ENCODE measurements at places on chromosomes 3 and 15. TPM values are rescaled to one million over a fixed set of nuclear protein-coding genes. Genes with fewer than 3 reads are reported as not detected.

ANAPC13 gene
- total RNA-seq = 44.5 TPM

DNA sequence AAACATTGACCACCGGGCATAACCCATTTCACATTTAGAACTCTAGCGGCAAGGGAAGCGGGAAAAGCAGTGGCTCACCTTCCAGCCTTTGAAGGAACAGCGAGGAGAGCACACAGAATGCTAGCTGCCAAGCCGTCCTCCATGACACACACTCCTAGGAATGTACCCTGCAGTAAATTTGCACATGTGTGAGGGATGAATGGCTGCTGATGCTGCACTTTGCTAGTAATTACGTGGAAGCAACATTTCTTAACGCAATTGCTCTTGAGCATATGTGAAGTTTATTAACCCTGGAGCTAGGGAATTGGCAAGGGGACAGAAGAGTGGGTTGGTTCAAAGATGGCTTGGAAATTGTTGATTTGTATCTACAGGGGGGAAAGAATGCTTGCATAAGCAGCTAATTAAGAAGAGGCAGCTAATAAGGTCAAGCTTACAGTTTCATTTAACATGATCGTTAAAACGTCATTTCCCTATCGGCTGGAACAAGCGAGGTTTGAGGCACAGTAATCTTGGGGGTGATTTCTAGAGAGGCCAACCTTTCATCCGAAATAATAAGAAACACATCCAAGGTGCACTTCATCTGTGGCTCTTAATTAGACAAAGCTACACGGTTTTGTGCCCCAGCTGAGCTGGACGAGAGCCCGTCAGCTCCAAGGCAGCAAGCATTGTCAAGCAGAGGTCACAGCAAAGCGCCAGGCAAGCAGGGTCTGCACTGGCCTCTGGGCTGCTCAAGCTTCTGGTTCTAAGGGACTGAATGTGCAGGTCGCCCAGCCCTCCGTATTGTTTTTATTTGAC, 123.4 kb downstream of the CHSY1 start:
- DNase-seq = peak; percentile 90

GRCh38 chr15:40053079-40053830, 14.3 kb upstream of the SRP14 start:
- no peak for DNase-seq

- DNase-seq = no peak
Measured at GRCh38 chr3:1207904-1208303, 115.1 kb downstream of the CNTN6 start.

- no peak for DNase-seq
Measured at GRCh38 chr15:27529399-27529798, 558.4 kb downstream of the GABRG3 start.

PAQR9 gene
- total RNA-seq = not detected

GRCh38 chr3:98600412-98601095, 7.1 kb upstream of the CPOX start:
- no peak for DNase-seq

DNA sequence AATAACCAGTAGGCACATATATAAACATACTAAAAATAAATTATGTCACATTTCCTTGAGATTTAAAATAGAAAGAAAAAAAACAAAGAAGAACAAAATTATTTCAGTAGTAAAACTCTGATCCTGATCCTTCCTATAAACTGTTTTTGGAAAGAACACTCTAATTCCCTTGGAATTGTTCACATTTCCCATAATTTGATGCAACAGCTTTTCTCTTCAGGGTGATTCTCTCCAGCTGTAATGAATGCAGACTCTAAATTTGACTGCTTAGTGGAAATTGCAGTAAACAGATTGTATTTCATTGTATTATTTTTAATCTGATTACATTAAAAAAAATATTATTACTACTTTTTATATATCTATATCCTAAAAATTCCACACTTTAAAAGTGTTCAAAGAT, 70.2 kb upstream of the ABI3BP start:
- peak; percentile 29 for DNase-seq

RASL12 gene
- total RNA-seq = 12.5 TPM

GXYLT2 gene
- total RNA-seq = 65.3 TPM

DNA sequence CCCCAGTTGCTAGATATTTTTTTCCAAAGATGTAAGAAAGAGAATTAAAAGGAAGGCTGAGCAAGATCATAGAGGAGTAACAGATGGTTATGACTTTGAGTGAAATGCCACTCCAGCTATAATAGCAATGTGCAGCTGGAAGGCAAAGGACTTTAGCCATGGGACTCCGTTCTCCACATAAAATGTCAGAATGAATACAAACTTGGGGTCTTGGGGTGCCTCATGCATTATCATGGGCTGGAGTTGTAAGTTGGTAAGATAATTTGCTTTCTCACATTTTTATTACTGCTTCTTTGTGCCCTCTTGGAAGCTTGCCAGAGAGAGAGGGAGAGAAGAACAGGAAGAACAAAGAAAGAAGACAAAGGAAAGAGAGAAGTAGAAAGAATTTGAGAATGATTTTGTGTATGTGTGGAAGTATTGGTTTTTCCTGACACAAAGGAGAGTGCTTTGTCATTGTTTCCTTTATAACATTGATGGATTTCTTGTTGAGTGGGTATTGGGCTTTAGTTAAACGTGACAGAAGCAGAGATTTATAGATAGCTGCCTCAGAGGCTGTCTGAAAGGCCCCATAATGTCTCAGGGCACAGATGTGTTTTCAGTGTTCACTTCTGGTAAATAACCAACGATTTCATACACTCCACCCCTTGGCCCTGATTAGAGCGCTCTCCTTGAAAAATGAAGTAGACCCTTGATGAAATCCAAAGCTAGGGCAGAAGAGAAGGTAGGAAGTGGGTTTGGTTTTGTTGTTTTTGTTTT, 715.3 kb downstream of the NR2F2 start:
- DNase-seq = no peak

MAGEL2 gene
- total RNA-seq = 2.8 TPM

FHIT gene
- 8.9 TPM for total RNA-seq

BSN gene
- total RNA-seq = 0.39 TPM

DNA sequence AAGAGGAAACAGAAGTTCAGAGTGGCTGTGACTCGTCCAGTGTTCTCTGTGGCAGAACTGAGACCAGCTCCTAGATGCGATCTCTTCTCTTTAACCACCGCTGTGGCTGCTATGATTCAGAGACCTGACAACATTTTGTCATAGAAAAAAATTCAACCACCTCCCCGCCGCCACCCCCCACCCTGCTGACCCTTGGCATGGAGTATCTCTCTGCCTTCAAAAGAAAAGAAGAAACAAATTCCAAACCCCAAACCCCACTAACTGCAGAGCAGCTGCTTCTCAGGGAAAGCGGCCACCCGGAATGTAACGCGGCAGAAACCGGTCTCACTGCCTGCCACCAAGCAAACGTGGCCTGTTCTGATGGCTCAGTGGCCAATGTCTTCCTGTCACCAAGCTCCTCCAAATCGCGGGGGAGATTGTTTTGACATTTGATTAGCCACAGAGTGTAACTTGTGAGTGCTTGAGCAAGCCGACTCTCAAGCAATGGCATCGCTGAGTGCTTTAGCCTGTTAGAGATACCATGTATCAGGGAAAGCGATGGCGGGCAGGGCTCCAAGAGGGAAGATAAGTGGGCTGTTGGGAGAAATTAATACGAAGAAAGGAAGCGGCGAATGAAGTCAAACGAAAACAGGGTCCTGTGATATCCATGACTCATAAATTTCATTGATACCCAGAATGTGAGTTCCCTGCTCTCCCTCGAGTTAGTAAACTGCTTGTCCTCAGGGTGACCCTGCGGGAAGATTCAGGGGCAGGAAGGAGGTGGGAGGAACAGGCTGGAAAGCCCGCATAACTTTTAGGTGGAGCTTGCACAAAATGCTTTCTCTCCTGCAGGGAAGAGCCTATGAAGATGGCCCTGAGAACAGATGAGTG, 44.8 kb upstream of the TLE3 start:
- no peak for DNase-seq

TM4SF18 gene
- 16.6 TPM for total RNA-seq

- no peak for DNase-seq
Measured at GRCh38 chr15:88241060-88241459, 15.5 kb downstream of the NTRK3 start.

DNA sequence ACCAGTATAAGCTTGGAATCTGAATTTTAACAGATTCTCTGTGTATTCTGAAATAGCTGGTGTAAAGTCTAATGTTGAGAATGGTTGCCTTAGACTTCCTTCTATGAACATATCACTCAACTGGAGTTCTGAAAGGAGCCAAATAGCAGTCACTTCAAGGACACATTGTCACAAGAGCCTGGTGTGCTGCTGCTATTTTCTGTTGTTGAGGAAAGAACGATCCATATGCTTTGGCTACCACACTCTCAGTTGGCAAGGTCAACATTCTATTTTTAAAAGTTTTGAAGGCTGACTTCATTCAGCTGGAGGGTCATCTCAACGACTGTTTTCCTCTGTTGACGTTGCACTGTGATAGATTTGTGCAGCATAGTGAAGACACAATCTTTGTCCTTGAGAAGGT, 248.7 kb downstream of the TUSC7 start:
- DNase-seq = no peak

- no peak for DNase-seq
Measured at GRCh38 chr3:80855482-80855881, 906.0 kb downstream of the GBE1 start.

UROC1 gene
- not detected for total RNA-seq

DNA sequence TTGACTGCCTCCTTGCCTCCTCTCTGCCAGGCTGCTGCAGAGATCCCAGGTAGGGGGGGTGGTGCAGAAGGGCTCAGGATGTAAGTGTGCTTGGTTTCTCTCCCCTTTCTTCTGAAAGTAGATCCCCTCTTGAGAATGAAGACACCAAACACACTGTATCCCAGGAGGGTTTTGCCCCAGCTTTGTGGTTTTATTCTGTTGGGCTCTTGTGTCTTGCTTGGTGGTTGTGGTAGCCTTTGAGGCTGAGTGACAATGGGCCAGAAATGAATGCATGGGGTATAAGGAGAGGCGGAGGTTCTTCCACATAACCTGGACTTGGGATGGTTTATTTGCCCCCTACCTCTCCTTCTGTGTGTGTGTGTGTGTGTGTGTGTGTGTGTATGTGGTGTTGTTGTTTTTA, 5.7 kb downstream of the PDIA5 start:
- no peak for DNase-seq

DNA sequence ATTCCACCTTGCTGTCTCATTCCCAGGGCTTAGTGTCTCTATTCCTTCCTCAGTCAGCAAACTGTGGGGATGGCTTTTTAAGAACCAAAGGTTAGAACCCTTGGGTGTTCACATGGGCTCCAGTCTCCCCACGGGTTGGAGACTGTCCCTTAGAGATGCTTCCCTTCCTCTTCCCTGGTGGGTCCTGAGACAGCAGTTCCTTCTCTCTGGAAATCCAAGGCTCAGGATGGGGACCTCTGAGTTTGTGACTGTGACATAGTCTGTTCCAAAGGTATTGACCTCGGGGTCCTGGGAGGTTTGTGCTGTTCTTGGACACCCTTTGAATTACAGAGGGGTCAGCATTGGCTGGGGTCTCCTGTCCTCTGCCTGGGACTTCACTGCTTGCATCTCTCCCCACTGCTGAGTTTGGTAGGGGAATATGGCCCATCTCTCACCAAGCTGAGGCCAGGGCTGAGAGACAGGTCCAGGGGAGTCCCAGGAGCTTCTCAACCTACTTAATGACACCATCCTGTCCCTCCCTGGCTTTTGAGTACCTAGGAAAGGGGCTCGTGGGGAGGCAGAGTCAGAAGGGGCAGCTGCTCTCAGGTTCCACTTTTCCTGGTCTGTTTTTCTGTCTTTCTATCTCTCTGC, 1.5 kb downstream of the GRM2 start:
- DNase-seq = no peak

FBXW12 gene
- not detected for total RNA-seq

DNA sequence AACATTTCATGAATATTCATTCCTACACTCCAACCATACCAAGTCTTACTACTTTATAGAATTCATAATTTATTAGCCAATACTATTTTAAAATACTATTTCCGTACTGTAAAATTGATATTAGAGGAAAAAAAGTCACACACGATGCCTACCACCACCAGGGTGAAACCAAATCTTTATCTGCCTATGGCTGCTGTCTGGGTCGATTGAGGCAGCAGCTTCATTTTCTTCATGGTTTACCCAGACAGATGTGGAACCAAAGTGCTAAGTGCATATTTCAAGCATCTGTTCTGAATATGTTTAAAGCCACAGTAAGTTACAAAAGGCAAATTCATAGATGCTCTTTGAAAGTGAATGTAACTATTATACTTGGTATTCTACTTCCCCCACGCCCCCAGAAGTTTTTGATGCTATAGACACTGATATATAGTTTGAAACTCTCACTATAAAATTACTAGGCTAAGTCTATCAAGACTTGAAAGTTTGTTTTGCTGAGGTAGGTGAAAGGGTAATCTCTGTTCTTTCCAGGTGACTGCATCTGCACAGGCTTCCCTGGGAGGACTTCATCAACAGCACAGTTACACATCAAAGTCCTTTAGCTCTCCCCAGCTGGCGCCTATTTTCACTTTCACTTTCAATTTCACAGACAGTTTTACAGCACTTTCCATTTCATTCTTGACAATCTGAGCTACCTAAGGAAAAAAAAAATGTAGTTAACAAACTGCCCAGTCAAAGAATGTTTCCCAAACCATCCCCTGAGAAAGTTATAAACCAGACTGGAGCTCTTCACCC, 113.9 kb downstream of the POLQ start:
- peak; percentile 2 for DNase-seq

GRCh38 chr15:71312731-71313460, 197.6 kb downstream of the THSD4 start:
- no peak for DNase-seq

BCL2A1 gene
- 8.2 TPM for total RNA-seq

- DNase-seq = no peak
Measured at GRCh38 chr3:28575100-28575745, 226.6 kb upstream of the AZI2 start.

C3orf22 gene
- total RNA-seq = not detected

DNA sequence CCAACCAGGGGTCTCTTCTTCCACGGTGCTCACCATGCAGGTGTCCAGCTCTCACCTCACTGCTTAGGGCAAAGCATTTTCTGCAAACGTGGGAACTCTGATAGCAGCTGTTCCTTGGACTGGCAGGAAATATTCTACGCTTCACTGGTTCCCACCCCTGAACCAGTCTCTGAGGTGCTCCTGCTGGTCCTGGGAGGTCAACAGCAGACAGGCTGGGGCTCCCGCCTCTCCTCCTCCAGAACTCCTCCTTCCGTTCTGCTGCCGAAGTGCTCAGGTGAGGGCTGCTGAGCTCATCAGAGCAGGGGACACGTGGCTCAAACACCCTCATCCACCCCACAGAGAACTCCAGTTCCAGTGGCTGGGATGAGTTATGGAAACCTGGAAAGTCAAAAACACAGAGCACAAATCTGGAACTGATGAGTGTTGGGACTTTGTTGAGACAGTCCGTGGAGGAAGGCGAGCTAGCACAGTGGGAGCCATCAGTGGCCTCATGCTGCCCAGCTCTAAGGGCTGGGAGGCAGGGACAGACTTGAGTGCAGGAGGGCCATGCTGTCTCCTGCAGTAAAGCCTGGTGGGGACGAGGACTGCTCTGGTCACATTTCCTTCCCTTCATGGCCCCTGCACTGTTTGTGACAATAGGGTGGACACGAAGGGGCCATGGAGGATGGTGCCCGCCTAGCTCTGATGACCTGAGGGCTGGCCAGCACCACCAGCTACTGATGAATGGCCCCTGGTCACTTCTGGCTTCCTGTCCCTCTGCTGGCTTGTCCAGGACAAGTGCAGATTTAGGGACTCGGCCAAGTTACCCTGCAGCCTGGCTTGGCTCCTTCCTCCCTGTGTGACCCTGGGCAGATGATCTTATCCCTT, 137.8 kb downstream of the KLF13 start:
- DNase-seq = no peak

CLEC3B gene
- 54.6 TPM for total RNA-seq
